A172 (cell line): ENCODE measurements at places on chromosomes 4 and X. TPM values are rescaled to one million over a fixed set of nuclear protein-coding genes. Genes with fewer than 3 reads are reported as not detected.

The MTTP gene
- 0.65 TPM in 1 of 2 replicates, not detected in the other for total RNA-seq

The PPEF2 gene
- not detected in 2 replicates for total RNA-seq

The CPE gene
- 8.2 and 10.3 TPM in 2 replicates for total RNA-seq

DNA sequence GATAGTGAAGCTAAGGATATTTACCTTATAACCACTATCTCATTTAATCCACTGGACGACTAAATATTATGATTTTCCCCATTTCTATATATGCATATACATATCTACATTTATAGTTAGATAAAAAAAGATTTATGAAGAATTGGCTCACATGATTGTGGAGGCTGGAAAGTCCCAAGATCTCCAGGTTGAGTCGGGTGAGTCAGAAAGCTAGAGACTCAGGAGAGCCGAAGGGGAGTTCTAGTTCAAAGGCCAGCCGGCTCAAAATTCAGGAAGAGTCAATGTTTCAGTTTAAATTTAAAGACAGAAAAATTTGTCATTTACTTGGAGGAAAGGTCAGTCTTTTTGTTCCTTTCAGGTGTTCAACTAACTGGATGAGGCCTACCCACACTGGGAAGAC lies 158.2 kb upstream of the CPEB2 start:
- peak; percentile 13 for DNase-seq

DNA sequence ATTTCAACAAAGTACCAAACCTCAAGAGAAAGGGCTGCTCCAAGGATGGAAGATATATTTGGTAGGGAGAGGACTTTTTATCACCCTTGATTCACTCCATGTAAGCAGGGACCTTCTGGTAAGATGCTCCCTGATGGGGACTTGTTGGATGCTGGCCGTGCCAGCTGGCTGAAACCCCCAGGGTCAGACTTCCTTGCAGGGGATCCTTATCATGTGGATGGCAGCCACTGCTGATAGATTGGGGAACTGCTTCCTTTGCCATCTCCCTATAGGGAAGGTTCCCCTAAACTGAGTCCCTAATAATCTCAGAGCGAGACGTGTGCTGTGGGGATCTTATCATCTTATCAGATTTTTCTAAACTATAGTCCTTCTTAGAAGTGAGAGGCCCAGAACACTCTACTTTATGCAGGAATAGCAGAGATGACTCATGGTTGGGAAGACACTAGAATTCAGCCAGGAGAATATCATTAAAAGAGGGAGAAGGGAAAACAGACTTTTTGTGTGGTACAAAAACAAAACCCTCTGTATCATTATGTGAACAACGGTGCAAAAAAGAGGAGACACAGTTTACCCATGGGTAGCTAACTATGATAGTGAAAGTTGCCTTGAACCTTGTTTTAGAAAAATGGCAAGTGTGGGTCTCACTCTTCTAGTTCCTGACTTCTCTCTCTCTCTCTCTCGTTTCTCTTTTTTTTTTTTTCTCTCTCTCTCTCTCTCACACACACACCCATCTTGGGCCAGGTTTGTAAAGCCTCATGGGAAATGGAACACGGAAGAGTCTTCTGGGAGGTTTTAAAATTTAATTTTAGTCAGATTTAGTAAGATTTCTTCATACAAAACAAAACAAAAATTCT lies 16.1 kb downstream of the RHOH start:
- peak; percentile 10 for DNase-seq

- no peak for DNase-seq
These were observed 169.7 kb downstream of the CBR4 start for GRCh38 chr4:168840392-168840763.

- no peak for DNase-seq
These were observed 196.5 kb downstream of the STK32B start for GRCh38 chr4:5247735-5248134.

The ZFX gene
- total RNA-seq, result 35.0 and 45.7 TPM in 2 replicates

The ABCE1 gene
- 161 and 173 TPM in 2 replicates for total RNA-seq

DNA sequence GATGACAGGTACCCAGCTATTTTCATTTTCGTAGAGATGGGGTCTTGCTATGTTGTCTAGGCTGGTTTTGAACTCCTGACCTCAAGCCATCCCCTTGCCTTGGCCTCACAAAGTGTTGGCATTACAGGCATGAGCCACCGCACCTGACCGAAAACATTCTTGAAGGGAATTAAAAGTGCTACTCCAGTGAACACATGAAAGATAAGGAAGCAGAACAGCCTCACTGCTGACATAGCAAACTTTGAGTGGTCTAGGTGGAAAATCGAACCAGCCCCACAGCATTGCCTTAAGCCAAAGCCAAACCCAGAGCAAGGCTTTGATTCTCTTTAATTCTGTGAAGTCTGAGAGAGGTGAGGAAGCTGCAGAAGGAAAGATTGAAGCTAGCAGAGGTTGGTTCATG lies 65.1 kb downstream of the KDM6A start:
- DNase-seq, result no peak

DNA sequence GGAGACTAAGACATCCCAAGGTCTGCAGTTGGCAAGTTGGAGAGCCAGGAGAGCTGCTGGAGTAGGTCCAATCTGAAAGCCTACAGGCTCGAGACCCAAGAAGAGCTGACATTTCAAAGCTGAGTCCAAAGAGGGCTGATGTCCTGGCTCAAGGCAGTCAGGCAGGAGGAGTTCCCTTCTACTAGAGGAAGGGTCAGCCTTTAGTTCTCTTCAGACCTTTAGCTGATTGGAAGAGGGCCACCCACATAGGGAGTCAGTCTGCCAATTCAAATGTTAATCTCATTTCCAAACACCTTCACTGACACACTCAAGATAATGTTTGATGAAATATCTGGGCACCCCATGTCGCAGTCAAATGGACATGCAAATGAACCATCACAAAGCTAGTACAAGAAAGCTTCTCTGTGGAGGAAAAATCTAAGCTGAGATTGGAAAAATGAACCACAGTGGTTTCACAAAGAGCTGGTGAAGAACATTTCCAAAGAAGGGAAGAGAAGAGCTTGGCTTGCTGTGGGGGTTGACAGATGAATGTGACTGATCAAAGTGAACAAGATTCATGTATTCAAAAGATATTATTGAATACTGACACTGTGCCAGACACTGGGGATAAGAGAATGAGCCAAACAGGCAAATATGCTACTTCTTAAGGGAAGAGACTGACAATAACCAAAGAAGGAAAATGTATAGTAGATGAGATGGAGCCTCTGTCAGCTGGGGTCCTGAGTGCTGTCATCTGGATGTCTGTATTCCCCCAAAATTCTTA lies 61.2 kb downstream of the STK32B start:
- no peak for DNase-seq

The CCKAR gene
- not detected in 2 replicates for total RNA-seq

GRCh38 chrX:25667681-25668080 lies 470.5 kb upstream of the MAGEB18 start:
- no peak for DNase-seq

DNA sequence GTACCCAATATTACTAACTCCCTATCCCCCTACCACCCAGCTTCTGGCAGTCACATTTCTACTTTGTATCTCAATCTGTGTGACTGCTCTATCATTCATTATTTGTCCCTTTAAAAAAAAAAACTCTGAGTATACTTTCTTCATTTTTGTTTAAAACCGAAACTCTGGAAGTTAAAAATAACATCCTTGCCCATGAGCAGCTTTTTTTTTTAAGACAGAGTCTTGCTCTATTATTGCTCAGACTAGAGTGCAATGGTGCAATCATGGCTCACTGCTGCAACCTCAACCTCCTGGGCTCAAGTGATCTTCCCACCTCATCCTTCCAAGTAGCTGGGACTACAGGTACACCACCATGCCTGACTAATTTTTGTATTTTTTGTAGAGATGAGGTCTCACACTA lies 15.8 kb downstream of the UBE2K start:
- DNase-seq, result no peak

DNA sequence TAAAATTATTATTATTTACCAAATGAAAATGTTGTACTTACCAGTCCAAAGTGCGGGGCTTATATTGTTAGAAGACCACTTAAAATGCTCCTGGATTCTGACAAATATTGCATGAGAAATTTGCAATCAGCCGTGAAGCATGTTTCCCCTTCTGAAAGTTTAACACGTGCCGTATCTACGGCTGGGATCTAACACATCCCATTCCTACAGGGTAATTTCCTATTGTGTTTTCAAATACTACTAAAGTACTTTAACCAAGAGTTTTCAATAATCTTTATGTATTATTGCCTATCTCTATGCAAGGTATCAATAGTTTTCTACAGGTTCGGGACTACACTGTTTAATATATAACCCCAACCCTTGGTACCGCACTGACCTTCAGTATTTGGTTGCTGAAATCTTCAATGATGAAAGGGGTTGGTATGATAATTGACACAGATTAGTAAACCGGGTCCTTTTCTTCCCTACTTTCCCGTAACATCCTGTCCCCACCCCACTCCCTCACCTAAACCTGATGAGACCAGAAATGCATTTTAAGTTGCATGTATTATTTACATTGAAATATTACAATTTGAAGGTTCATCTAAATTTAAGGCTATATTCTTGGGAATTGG lies 795 bp upstream of the BRWD3 start:
- DNase-seq, result no peak

DNA sequence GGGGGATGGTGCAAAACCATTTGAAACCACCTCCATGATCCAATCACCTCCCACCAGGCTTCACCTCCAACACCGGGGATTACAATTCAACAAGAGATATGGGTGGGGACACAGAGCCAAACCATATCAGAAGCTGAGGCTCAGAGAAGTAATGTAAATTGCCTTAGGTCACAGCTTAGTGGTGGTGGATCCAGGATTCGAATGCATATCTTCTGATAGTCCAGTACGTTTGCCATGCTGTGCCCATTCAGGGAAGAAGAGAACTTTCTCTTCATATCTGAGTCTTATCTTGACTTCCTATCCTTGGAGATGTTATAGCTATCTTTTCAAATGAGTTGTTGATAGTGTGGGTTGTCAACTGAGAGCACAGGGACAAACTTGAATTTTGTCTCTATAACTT lies 325.5 kb downstream of the ZIC3 start:
- DNase-seq, result no peak

GRCh38 chr4:27128443-27128842 lies 267.8 kb downstream of the STIM2 start:
- no peak for DNase-seq

DNA sequence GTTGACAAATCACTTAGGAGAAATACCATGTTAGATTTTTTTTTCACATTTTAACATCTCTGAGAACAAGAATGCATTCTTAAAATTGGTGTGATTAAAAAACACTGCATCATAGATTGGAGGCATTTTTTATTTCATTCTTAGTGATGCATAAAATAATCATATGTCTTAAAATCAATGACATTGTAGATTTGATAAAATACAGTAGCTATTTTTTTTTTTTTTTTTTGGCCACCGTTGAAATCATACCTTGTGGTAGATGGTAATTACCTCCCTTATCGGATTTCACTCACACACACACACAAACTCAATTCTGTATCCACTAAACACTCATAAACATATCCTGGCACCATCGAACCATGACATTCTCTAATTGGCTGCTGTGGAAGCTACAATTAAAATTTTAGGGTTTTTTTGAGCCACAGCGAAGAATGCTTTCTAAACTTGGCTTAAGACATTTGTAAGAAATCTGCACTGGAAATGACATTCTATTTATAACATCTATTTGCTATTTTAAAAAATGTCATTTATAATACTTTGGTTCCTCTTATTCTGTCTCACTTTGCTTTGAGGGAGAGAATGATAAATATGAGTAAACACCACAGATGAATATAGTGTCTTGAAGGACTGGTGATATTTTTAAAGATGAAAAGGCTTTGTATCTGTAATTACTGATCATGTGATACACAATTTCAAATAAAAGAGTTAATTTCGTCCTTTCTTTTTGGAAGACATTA lies 60.1 kb downstream of the CCSER1 start:
- DNase-seq, result no peak

GRCh38 chr4:86845593-86845992 lies 3.6 kb downstream of the SLC10A6 start:
- DNase-seq, result no peak

The SMPX gene
- not detected in 2 replicates for total RNA-seq

DNA sequence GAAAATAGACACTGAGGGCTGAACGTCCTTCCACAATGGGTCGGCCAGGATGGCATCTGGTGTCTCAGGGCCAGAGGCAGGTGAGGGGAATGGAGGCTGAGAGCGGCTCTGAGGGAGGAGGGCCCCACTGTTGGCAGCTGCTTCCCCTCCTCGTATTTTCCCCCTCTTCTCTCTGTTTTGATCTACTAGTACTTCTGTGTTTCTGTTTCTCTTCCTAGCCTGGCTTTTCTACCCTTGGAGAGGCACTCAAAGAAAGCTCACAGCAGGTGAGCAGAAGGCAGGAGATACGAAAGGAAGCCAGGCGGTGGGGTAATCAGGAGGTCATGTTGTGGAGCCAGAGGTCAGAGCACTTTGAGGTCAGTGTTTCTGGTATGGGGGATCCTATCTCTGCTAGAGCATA lies 151.8 kb upstream of the GATB start:
- no peak for DNase-seq

The NWD2 gene
- total RNA-seq, result not detected in 2 replicates

The SOWAHD gene
- total RNA-seq, result 0.72 TPM in 1 of 2 replicates, not detected in the other

The METTL14 gene
- total RNA-seq, result 10.0 and 38.0 TPM in 2 replicates

- DNase-seq, result no peak
These were observed 2.9 kb downstream of the MSL3 start for GRCh38 chrX:11760958-11761357.

- no peak for DNase-seq
These were observed 47.6 kb downstream of the FBXW7 start for GRCh38 chr4:152488246-152488645.

- peak; percentile 23 for DNase-seq
These were observed 1.0 kb downstream of the AGA start for GRCh38 chr4:177441061-177441802.

GRCh38 chrX:101220662-101221260 lies 1.2 kb downstream of the DRP2 start:
- no peak for DNase-seq

The DHRSX gene
- 43.6 and 47.2 TPM in 2 replicates for total RNA-seq

DNA sequence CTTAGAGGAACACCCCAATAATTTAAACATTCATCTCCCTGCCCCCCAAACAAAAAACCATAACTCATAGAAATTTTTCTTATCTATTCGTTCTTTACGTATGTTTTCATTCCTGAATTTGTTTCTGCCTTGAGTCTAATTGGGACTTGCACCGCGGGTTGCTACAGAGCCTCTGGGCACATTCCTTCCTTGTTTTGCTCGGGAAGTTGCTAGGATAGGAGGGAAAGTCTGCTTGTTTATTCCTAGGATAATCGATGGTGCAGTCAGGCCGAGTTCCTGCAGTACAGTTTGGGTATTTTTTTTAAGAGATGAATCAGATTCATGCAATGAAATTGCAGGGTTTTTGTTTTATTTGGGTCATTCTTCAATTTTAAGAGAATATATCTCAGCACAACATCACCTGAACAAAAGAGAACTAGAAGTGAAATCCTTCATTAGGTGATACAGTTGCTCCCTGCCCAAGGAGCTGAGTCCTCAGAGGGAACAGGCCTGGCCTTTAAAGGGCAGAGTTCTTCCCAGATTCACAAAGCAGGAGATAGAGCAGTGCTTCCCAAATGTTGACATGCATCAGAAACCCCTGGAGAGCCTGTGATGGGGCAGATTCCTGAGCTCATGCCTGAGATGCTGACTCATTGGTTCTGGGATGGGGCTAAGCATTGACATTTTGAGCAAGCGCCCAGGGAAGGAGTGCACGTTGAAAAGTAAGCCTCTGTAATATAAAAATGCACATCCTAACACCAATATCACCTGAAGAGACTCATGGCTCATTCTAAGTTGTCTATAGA lies 114.9 kb upstream of the FAM9B start:
- DNase-seq, result peak; percentile 30
